ENCODE measurements at places on chromosomes 5 and 9. TPM values are rescaled to one million over a fixed set of nuclear protein-coding genes. Genes with fewer than 3 reads are reported as not detected.

The IL3 gene
- polyA plus RNA-seq = not detected

The ADGRD2 gene
- not detected for polyA plus RNA-seq

The PLEKHG4B gene
- not detected for polyA plus RNA-seq

The PDE8B gene
- 0.09 TPM for polyA plus RNA-seq

The INSL6 gene
- not detected for polyA plus RNA-seq

The STPG3 gene
- polyA plus RNA-seq = not detected

The TAS2R1 gene
- not detected for polyA plus RNA-seq

The C9orf50 gene
- polyA plus RNA-seq = not detected

The VCAN gene
- 0.40 TPM for polyA plus RNA-seq

The GMCL2 gene
- polyA plus RNA-seq = not detected

The GRAMD2B gene
- 8.1 TPM for polyA plus RNA-seq

The FAM151B gene
- polyA plus RNA-seq = not detected

The KCNV2 gene
- not detected for polyA plus RNA-seq

The C5orf52 gene
- polyA plus RNA-seq = not detected

The SLC34A3 gene
- not detected for polyA plus RNA-seq

The DMRT3 gene
- polyA plus RNA-seq = not detected

The GCNT4 gene
- polyA plus RNA-seq = 15.0 TPM

The FOXD4L6 gene
- not detected for polyA plus RNA-seq

The NEUROG1 gene
- polyA plus RNA-seq = not detected

The CD74 gene
- 664 TPM for polyA plus RNA-seq

The NDST1 gene
- polyA plus RNA-seq = not detected

The LMAN2 gene
- 289 TPM for polyA plus RNA-seq

The TJP2 gene
- 6.7 TPM for polyA plus RNA-seq

The CLIC3 gene
- polyA plus RNA-seq = 4.5 TPM

The GFI1B gene
- polyA plus RNA-seq = 0.05 TPM

The TAF11L10 gene
- not detected for polyA plus RNA-seq

The IL9 gene
- polyA plus RNA-seq = not detected

The RETREG1 gene
- polyA plus RNA-seq = 123 TPM

The SCGB3A2 gene
- polyA plus RNA-seq = not detected

The CCDC192 gene
- polyA plus RNA-seq = not detected

The LHX2 gene
- not detected for polyA plus RNA-seq

The LRRTM2 gene
- 0.07 TPM for polyA plus RNA-seq

The ZBED3 gene
- polyA plus RNA-seq = 0.20 TPM

The PRDM9 gene
- polyA plus RNA-seq = not detected

The ELAVL2 gene
- not detected for polyA plus RNA-seq

The GPR150 gene
- polyA plus RNA-seq = 0.69 TPM

The SPINK7 gene
- not detected for polyA plus RNA-seq

The BHMT2 gene
- polyA plus RNA-seq = not detected

The PRR16 gene
- not detected for polyA plus RNA-seq

The RNF208 gene
- not detected for polyA plus RNA-seq

The FAM200C gene
- 0.37 TPM for polyA plus RNA-seq

The LCN1 gene
- not detected for polyA plus RNA-seq

The MPDZ gene
- not detected for polyA plus RNA-seq

The PCDHA11 gene
- polyA plus RNA-seq = not detected

The DMRT2 gene
- polyA plus RNA-seq = not detected

The TYRP1 gene
- not detected for polyA plus RNA-seq

The LNPEP gene
- 45.4 TPM for polyA plus RNA-seq

Data from CD4-positive, CD25-positive, alpha-beta regulatory T cell (primary cell).